Fibroblast of mammary gland (primary cell): ENCODE measurements at places on chromosomes 11 and 22.

DNA sequence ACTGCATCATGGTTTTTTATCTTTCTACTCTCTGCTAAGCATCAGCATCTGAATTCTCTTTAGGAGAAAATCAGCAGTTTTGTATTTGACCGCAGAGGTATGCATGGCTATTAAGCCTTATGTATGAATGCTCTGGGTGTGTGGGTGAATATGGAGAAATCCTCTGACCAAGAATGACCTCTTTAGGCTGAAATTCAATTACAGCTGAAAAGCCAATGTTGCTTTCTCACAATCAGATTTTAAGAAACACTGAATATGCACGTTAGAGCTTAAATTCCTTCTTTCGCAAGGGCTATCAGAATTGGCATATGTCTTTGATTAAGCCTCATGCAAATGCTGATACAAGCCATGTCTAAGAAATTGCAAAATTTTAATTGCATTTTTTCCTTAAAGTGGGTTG lies 43.2 kb downstream of the ARHGAP42 start:
- peak; percentile 89 for DNase-seq

- DNase-seq, result peak; percentile 67
Observed at GRCh38 chr22:22748297-22748743, 103.9 kb downstream of the GGTLC2 start.

DNA sequence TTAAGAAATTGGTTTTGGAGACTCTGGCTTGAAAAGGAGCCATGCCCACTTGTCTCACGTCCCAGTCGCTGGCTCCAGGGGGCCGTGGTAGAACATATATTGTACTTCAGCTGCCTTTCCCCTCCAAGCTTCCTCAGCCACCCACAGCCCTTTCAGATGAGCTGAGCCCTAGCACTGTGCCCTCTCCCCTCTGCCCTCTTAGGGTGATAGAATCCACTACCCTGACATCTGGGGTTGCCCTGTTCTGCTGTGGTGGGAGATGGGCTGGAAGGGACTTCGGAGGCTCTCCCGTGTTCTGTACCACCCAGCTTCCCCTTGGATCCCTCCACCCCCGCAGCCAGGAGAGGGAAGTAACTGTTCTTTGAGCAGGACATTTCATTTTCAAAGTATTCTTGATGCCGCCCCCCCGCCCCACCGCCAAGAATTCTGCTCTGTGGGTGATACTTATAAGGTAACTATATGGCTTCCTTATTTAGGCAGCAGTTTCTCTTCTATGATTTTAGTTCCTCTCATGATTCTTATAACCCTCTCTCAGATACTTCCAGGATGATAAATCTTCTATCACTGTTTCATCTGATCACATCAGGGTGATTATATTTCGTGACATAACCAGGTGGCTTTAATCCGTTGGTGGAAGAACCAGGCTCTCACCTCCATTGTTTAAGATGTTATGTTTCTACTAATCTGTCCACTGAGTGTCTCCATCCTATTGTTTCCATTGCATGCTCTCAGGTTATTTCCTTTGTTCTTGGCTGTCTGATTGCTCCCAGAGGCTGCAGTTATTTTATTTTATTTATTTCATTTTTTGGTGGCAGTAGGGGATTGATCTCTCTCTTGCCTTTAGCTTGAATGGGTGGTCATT lies 24.1 kb downstream of the ZBTB16 start:
- no peak for DNase-seq

GRCh38 chr22:31055635-31056159 lies 25.4 kb upstream of the SMTN start:
- peak; percentile 98 for DNase-seq
